ENCODE measurements at places on chromosomes 11 and 22. TPM values are rescaled to one million over a fixed set of nuclear protein-coding genes. Genes with fewer than 3 reads are reported as not detected.
A peak's percentile ranks its signal among the peaks of the same experiment; 100 is the strongest.

OR5P2 gene
- total RNA-seq = not detected

P2RY2 gene
- not detected for total RNA-seq

CASP4 gene
- 114 TPM for total RNA-seq

OTOG gene
- total RNA-seq = not detected

CARNS1 gene
- total RNA-seq = 0.38 TPM

MCM5 gene
- total RNA-seq = 37.2 TPM

CHRDL2 gene
- total RNA-seq = not detected

UBQLN3 gene
- not detected for total RNA-seq

SESN3 gene
- total RNA-seq = 19.2 TPM

HYLS1 gene
- total RNA-seq = 6.2 TPM

DNA sequence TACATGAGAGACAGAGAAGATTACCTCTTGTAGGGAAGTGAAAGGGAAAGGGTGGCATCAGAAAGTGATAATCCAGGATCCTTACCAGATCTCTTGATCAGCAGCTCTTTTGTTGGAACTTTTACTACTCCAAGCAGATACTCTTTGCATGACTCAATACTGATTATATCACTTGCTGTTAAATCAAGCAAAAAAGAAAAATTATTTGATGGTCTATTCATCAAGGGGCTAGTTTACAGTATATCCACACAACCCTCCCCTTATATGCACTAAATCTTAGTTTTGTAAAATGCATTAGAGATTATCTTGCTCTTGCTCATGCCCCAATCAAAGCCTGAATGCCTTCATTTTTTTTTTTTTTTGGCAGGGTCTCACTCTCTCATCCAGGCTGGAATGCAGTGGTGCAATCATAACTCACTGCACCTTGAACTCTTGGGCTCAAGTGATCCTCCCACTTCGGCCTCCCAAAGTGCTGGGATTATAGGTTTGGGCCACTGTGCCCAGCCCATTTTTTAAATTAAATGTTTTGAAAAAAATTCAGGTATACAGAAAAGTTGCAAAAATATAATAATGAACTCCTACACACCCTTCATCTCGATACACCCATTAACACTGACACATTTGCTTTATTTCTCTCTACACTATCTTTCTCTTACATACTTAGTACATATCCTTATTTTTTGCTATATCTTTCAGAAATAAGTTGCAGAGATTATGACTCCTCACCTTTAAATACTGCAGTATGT is 76.1 kb upstream of the UCP3 start:
- peak; percentile 40 for DNase-seq

- peak; percentile 16 for DNase-seq
These were observed 78.7 kb downstream of the ENTHD1 start for GRCh38 chr22:39814899-39815298.

DNA sequence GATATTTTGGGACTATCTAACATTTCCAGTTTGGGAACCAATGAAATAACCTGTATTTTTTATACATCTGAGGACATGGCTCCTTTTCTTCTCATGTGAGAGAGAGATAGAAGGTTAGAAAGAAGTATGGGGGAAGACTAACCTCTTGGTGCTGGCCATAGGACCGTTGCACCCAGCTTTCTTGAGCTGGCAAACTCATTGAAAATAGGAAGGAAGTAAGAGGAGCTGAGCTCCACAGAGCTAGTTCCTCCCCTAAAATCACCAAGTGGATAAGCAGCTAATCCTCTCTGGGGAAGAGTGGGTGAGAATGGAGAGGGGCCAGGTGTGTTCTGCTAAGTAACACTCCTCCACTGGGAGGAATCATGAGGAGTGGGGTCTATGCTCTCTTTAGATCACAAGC is 387.4 kb upstream of the CADM1 start:
- DNase-seq = no peak

GRCh38 chr11:96105197-96105895 is 181.4 kb upstream of the MTMR2 start:
- peak; percentile 58 for DNase-seq

DNA sequence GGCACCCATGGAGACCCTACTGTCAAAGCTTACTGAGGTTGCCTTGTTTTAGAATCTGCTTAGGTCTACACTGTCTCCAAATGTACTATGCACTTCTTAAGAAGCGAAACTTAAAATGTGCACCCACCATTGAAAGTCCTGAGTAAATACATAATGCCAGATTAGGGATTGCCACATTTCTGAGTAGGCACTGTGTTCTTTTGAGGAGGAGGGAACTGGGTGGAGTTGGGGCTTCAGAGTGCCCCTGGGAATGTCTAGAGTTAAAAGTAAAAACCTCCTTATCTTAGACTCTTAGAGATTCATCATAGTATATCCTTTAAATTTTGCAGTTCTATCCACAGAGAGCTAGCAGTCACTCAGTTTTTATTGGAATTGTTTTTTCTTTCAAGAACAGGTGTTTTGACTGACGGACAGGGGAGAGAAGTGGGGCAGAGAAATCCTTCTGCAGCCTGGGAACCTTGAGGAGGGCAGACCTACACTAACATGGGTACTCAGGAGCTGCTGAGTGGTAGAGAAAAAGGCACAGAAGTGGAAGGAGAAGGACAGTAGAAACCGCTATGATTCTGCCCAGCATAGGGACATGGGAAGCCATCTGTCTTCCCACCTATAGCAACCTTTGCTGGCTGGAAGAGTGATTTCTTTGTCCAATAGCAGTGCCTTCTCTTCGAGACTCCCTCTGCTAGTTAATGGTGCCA is 33.4 kb upstream of the MICAL2 start:
- peak; percentile 86 for DNase-seq

- DNase-seq = peak; percentile 22
These were observed 96.1 kb downstream of the MICAL2 start for GRCh38 chr11:12206529-12206928.

DNA sequence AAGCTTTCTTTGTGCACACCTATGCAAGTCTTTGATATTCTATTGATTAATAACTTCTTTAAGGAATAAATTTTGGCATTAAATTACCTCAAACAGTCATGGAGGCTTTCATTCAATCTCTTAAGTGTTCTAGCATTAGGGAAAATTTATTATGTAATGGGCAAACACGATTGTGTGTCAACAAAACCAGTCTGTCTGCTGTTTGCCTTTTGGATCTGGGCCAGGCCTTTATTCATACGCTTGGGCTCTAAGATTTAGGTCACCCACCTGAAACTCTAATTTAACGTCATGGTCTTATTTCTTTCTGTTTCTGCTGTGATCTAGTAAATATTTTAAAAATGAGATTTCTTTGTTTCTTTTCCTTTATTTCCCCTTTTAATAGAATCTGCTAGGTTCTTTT is 1270.6 kb downstream of the LRRC4C start:
- DNase-seq = no peak

GRCh38 chr11:32960553-32961164 is 55.0 kb upstream of the DEPDC7 start:
- DNase-seq = peak; percentile 72

GRCh38 chr11:3022300-3022967 is 30.3 kb upstream of the NAP1L4 start:
- peak; percentile 88 for DNase-seq

DNA sequence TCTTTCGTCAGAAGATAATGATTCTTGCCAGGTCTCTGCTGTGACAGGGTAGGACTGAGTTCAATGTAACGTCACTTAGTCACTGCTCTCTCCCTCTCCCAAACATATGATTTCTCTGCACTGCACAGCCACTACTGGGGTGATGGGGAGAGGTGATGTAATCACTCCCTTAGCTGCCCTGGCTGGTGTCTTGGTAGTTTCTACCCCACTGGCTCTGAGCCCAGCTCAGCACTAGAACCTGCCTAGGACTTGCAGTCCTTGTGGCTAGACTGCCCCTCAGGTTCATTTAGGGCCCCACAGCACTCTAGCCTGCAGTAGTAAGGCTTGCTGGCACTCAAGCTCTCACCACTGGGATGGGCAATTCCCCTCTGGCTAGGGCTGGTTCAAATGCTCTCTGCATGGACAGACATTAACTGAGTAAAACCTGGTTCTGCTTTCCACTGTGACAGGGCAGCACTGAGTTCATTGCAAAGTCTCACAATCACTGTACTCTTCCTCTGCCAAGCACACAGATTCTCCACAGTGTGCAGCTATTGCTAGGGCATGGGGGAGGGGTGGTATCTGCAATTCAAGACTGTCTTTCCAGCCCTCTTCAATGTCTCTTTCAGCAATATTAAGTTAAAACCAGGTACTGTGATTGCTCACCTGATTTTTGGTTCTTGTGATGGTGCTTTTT is 571.4 kb upstream of the FAT3 start:
- DNase-seq = no peak

DNA sequence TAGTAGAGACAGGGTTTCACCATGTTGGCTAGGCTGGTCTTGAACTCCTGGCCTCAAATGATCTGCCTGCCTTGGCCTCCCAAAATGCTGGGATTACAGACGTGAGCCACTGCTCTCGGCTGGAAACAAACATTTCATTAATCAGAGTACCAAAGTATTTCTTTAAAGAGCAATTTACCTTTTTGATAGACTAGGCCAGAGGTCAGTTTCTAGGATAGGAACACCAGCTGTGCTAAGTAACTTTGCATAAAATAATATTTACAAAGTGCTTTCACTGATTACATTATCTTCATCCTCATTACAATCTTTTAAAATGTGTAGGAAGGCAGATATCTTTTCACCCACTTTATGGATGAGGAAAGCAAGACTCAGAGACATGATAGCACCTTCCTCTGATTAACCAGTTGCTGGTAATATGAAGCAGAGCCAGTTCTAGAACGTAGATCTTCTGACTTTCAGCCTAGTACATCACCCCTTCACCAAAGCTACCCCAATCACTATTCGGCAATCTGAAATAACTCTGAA is 355.2 kb downstream of the SOX6 start:
- no peak for DNase-seq

Data from GM23248 (cell line).